ENCODE measurements at places on chromosomes 4 and X.

DNA sequence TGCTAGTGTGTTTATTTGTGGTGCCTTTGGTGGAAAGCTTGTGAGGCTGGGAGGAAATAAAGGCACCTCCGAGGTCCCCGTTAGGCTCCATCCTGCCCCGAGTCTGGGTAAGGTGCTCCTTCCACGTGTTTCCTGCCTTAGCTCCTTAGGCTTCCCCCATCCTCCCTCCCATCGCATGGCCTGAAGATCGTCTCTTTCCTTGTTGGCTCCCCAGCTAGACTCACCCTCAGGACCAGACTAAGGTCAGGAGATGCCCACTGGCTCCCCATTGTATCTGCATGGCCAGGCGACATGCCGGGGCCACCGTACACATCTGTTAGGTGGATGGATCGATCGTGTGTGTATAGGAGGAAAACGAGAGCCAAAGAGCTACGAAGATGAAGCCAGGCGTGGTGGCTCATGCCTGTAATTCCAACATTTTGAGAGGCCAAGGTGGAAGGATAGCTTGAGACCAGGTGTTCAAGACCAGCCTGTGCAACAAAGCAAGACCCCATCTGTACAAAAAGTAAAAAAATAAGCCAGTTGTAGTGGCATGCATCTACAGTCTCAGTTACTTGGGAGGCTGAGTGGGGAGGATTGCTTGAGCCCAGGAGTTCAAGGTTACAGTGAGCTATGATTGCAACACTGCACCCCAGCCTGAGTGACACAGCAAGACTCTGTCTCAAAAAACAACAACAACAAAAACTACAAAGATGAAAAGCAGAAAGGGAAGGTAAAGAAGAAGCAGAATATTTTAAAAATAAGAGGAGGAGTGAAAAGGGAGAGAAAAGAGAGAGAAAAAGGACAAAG is 53.7 kb downstream of the SEPSECS start:
- DNase-seq, result no peak

DNA sequence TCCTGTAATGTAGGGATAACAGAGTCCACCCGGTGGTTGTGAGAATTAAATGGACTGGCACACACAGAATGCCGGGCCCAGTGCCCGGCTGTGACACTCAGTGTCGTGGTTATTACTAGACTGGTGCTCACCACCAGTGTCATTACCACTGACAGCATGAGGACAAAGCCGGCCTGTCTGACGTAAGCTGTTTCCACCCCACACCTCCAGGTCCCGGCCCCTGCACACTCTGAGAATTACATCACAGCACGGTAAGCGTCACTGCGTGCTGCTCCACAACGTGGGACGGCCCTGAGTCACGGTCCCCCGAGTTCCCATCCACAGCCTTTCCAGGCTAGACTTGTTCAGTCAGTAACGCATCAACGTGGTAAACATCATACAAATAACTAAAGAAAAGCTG is 22.9 kb downstream of the FAT1 start:
- DNase-seq, result no peak

- DNase-seq, result no peak
Measured at GRCh38 chrX:27254656-27255055, 208.5 kb downstream of the PPP4R3C start.

DNA sequence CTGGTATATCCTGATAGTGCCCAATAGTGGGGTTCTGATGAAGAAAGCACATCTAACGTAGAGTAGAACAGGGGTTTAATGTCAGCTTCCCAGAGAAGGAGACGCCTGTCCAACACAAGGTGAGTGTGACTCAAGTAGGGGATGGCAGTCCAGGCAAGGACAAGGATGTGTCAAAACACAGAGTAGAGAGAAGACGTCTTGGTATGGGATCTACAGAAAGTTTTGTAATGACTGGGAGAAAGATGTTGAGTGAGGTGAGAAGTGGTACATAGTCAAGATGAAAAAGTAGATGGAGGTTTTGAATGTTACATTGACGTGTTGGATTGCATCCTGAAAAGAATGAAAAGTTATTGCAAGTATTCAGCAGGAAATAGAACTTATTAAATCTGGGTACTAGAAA is 124.4 kb downstream of the TMA16 start:
- no peak for DNase-seq

DNA sequence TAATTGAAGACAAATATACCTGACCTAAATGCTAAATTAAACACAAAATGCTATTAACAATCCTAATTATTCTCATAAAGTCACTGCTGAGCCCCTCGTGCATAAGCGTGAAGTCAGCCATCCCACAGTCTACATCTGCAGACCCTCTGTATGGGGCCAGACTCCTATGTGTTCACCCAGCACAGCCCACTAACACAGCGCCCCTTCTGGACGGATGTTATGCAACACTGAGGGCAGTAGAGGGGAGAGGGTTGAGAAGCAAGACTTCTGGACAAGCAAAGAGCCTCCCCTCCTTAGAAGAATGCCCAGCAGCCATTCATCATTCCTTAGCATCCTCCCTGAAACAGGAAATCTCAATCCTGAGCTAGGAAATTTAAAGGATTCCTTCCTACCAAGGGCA is 7.9 kb downstream of the TRPC3 start:
- DNase-seq, result no peak

DNA sequence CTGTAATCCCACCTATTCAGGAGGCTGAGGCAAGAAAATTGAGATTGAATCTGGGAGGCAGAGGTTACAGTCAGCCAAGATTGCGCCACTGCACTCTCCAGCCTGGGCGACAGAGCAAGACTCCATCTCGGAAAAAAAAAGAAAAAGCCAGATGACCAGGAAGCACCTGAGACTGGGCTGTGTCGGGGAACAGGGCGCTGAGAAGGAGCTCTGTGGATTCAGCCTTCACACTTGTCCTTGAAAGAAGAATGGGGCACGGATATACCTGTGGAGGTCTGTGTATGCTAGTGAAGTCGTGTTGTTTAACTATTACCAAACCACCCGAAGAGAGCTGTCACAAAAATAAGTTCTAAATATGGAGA is 39.3 kb upstream of the TADA2B start:
- no peak for DNase-seq
